DMS79 (cell line): ENCODE measurements at places on chromosomes 3 and 15.
A peak's percentile ranks its signal among the peaks of the same experiment; 100 is the strongest.

- no peak for DNase-seq
These were observed 681 bp upstream of the IL5RA start for GRCh38 chr3:3110749-3111361.

GRCh38 chr3:151168269-151169094, 34.5 kb downstream of the GPR171 start:
- peak; percentile 1 for DNase-seq

DNA sequence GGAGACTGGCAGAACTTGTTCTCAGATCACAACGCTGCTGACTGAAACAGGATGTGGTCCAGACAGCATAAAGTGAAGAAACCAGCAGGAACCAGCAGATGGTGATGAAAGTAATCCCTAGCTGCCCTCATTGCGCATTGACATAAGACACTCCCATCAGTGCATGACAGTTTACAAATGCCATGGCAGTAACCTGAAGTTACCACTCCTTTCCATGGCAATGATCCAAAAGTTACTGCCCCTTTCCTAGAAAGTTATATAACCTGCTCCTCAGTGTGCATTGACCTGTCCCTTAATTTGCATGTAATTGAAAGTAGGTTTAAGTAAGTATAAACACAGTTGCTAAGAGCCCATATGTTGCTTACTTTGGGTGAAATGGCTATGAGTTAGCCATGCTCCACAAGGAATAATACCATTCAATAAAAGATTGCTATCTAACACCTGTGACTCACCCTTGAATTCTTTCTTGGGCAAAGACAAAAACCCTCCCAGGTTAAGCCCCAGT, 149.1 kb upstream of the CD96 start:
- no peak for DNase-seq

DNA sequence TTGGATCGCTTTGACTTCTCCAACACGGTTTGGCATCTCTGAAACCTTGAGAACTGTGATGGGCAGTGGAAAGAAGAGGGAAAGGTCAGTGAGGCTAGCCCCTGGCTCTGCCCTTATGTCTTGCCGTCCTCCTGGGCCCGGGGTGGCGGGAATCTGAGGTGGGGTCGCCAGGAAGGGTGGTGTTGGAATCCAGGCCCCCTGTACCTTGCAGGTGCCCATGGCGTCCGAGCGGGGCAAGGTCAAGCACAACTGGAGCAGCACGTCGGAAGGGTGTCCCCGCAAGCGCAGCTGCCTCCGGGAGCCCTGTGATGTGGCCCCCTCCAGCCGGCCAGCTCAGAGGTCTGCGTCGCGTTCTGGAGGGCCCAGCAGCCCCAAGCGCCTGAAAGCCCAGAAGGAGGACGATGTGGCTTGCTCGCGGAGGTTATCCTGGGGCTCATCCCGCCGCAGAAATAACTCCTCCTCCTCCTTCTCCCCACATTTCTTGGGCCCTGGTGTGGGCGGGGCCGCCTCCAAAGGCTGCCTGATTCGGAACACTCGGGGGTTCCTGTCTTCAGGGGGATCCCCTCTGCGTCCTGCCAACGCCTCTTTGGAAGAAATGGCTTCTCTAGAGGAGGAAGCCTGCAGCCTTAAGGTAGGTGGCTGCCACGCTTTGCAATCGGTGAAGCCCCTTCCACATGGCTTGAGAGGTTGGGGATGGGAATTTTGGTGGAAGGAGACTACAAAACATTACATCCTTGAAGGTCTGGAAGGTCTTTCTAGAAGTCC, 907 bp downstream of the TATDN2 start:
- DNase-seq, result no peak

DNA sequence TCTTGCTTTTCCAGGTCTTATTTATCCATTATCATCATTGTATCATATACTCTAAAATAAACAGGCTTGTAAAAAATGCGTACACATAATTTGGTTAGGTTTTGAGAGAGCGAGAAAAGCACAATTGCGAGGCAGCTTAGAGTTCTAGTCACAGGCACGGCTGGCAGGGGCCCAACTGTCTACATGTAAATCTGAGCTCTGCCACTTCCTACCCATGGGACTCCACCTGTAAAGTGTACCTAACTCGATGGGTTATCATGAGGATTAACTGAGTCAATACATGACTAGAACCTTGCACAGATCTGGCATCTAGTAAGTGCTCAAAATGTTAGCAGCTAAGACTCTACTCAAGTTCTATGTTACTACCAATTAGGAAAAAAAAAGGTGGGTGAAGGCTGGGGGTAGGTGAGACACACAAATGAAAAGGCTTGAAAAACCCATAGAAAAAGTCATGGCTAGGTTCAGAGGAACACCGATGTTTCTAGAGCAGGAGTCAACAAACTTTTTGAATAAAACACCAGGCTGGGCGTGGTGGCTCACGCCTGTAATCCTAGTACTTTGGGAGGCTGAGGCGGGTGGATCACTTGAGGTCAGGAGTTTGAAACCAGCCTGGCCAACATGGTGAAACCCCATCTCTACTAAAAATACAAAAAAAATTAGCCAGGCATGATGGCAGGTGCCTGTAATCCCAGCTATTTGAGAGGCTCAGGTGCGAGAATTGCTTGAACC, 36.2 kb downstream of the GLB1 start:
- no peak for DNase-seq
